Urinary bladder (tissue), 4 donors: ENCODE measurements at places on chromosomes 3 and 15. TPM values are rescaled to one million over a fixed set of nuclear protein-coding genes. Genes with fewer than 3 reads are reported as not detected.

Gene SUSD5
- 3.0 TPM for total RNA-seq

Gene CYP8B1
- not detected for total RNA-seq

DNA sequence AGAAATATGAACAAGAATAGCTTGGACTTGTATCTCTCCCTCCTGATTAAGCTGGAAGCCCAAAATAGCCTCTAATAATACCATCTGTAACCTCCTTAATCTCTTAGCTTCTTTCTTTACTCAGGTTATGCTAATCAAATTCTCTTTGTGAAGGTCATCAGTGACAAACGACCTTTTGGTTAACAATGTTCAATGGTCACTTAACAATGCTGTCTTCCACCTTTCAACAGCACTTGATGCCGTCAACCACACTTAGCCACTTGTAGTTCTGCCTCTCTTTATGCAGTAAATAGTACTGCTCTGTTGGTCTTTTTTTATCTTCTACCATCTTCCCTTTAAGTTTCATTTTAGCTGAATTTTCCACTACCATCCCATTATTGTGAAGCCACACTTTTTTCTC, 476.6 kb upstream of the TGFBR2 start:
- DNase-seq: no peak

GRCh38 chr3:78873641-78874040, 894.2 kb downstream of the ROBO1 start:
- DNase-seq: no peak

Gene STRIT1
- 1.4 TPM for total RNA-seq

Gene PRTG
- 16.2 TPM for total RNA-seq

DNA sequence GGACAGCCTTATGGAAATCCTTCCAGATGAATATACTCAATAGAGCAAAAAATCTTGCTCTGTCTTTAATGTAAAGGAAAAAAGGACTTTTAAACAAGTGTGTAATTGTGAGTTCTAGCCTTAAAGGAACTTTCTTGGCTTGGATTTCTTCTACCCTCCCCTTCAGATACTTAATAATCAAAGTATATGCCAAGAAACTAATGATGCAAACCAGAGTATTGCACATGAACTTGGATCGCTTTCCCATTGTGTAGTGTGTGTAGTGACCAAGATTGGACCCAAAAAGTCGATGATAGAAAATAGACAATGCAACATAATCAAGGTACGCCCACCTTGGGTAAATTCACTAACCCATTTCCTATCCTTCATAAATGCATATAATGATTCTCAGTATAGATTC, 123.8 kb downstream of the TIGIT start:
- DNase-seq: no peak

- DNase-seq: no peak
Observed at GRCh38 chr3:37885814-37886213, 24.1 kb downstream of the CTDSPL start.
